Hypothalamus (tissue), 51 donors: ENCODE measurements at places on chromosomes 16 and 17.

- DNase-seq, result no peak
Observed at GRCh38 chr17:17188586-17188985, 17.5 kb downstream of the PLD6 start.

DNA sequence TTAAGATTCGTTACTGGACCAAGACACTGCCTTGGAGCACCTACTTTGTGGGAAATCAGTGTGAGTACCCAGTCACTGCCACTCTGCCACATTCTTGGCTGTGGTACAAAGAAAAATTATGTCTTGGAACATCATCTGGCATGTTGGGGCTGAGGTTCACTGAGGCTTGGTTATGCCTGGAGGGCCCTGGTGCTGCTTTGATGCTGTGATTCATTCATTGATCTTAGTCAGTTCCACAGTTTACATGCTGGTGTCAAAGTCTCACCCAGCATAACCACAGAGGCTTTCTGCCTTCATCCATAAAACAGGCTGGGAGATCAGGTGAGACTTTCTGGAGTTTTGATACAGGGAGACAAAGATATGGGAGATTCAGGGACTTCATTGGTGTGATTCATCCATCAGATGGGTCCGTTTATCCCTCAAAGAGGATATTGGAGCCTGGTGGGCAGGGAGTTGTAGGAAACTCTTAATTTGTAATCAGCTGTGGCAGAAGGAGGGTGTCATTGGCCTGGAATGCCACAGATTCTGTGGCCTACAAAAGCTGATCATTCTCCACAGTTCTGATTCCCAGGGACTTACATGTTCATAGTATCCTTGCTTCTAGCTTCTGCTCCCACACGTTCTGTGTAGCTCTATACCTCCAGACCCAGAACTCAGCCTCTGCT lies 322.5 kb downstream of the PMP22 start:
- DNase-seq, result no peak

- no peak for DNase-seq
Observed at GRCh38 chr17:263271-263670, 81.8 kb upstream of the DOC2B start.

- no peak for DNase-seq
Observed at GRCh38 chr17:78992542-78993212, 13.0 kb upstream of the LGALS3BP start.

- no peak for DNase-seq
Observed at GRCh38 chr17:76735006-76735405, 2.1 kb downstream of the SRSF2 start.

GRCh38 chr17:28655160-28655559 lies 6.5 kb downstream of the SDF2 start:
- no peak for DNase-seq

GRCh38 chr17:9313346-9313745 lies 262.3 kb downstream of the STX8 start:
- DNase-seq, result no peak

DNA sequence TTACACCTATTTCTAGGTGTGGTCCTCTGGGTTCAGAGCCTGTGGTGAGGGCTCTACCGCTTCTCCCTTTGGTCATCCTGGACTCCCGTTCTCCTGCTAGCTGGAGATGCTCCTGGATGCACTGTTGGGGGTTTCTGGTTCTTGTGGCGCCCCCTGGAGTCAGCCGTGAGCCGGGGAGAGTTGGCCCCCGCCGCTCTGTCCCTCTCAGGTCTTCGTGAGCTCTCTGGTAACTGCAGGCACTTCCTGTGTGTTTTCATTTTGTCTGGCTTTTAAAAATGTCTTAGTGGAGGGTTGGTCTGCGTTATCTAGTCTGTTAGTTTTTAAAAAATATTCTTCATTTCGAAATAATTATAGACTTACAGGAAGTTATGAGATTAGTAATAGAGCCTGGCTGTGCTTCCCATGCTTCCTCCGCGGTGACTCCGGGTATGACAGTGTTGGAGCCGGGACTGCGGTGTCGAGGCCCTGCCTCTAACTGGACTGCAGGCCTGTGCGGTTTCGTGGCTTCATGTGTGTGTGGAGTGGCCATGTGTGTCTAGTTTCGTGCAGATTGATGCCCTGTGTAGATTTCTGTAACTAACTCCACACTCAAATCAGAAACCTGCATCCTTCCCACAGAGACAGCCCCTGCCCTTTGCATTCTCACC lies 78.0 kb upstream of the ZNF750 start:
- DNase-seq, result no peak
